ENCODE measurements at places on chromosomes 2 and 18.

DNA sequence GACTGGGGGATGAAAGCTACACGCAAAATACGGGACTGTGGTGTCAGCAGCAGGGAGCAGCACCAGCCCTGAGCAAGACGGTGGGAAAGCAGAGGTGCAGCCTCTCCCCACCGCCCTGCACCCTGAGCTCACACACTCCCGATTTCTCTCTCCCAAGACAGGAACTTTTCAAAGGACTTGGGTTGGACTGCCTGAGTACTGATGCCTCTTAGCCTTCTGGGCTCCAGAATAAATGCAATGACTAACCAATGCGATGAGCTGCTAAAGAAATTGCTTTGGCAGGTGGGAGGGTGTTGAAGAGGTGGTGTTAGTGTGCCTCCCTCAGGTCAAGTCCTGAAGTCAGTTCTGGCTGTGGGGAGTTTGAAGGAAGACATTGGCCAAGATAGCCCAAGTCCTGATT, 9.6 kb downstream of the TRIM54 start:
- no peak for DNase-seq

- no peak for DNase-seq
Observed at GRCh38 chr2:163646687-163647086, 89.1 kb downstream of the FIGN start.

DNA sequence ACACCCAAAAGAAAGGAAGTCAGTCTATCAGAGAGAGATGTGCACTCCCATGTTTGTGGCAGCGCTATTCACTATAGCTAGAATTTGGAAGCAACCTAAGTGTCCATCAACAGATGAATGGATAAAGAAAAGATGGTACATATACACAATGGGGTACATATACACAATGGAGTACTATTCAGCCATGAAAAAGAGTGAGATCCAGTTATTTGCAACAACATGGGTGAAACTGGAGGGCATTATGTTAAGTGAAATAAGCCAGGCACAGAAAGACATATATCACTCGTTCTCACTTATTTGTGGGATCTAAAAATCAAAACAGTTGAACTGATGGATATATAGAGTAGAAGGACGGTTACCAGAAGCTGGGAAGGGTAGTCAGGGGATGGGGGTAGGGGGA, 99.9 kb upstream of the ZNF516 start:
- DNase-seq: no peak

DNA sequence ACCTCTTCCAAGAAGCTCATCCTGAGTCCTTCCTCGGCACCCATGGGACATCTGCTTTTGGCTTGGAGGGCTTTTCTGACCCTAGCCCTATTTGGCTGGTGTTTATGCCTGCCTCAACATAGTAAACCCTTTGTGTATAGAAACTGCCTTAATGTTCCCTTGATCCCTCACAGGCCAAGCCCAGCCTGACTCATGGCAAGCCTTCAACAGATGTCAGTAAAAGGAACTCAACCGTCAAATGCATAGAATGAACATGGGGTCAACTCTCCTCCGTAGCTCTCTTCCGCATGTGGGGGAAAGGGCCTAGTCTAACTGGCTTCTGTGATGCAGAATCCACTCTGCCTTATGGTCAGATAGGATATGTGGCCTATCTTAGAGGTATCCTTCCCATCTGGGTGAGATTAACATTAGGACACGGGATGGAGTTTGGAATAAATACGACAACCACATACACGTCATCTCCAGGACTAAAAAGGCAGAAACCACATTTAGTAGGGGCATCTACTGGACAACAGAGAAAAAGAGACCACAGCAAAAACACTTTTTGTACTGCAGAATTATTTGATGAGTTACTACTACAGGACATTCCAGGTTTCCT, 2.5 kb upstream of the NPAS2 start:
- DNase-seq: no peak

DNA sequence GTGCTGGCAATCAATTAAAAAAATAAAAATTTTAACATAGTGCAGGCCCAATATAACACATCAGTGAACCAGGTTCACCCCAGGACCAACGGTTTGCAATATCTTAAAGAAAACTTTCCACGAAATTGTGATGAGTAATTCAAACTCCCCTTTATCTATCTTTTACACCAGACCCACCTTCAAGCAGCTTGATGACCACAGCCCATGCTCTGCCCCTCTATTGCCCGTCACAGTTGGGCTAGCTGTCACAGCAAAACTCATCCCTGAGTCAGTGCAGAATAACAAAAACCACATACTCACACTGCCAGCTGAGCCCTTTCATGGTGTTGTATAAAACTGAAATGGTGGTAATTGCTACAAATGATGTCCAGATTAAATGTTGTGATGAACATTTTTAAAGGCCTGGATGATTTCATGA, 112.5 kb upstream of the CREB1 start:
- DNase-seq: no peak

GRCh38 chr2:110173523-110173922, 31.3 kb downstream of the NPHP1 start:
- DNase-seq: no peak

- no peak for DNase-seq
Observed at GRCh38 chr2:160460333-160460731, 33.3 kb downstream of the RBMS1 start.

GRCh38 chr18:79796531-79797405, 970 bp upstream of the KCNG2 start:
- DNase-seq: no peak

DNA sequence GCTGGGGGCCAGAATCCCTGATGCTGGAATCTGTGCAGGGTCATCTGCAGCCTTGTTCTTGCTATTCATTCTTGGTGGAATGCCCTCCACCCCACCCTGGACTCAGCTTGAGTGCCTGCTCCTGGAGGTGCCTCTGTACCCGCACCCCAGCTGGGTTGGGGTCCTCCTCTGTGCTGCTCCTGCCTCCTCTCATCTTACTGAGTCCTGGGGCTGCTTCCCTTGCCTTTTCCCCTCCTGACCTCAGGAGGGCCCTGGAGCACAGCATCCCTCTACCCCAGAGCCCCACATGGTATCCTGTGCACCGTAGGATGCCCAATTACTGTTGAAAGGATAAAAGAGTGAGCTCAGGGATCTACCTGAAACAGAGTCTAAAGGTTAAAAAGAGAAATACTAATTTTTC, 81.6 kb downstream of the CIB4 start:
- no peak for DNase-seq

- DNase-seq: no peak
Observed at GRCh38 chr2:60488291-60488690, 65.2 kb downstream of the BCL11A start.

GRCh38 chr18:59272221-59272888, 899 bp downstream of the RAX start:
- DNase-seq: no peak

DNA sequence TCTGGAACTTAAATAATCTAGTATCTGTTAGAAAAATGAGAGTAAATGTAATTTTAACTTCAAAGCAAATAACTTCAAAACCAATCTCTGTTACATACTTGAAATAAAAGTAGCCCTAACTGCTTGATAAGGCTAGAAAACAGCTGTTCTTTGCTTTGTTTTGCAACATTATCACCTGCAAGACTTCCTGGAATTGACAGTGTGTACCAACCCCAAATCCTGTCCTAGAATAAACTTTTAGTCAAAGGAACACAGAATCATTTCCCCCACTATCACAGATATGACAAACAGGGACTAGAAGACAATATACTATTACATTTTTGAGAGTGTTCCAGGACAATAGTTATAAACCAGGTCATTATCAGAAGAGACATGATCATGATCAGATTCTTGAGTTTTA, 105.3 kb upstream of the PGAP1 start:
- no peak for DNase-seq

- DNase-seq: no peak
Observed at GRCh38 chr2:32714521-32714920, 86.7 kb downstream of the TTC27 start.

GRCh38 chr2:178550352-178550751, 70.1 kb downstream of the PLEKHA3 start:
- DNase-seq: no peak

- no peak for DNase-seq
Observed at GRCh38 chr2:128347171-128347558, 28.5 kb upstream of the HS6ST1 start.

DNA sequence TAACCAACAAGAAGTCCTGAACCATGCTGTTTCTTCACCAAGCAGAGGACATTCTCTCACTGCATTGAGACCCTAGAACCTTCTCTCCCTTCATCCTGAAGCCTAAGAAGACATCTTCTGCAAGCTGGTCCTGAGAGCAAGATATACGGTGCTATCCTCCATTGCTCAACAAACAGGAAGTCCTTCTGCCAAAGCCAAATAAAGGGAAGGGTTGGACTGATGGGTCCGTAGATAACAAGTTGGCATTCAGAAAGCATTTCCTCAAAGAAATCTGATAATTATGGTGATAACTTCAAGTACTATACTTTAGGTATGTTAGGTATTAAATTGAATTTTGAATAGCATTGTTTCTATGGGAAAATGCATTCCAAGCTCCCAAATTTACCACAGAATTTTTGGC, 23.3 kb downstream of the GRB14 start:
- no peak for DNase-seq

GRCh38 chr2:99471654-99472599, 17.9 kb downstream of the REV1 start:
- DNase-seq: no peak

DNA sequence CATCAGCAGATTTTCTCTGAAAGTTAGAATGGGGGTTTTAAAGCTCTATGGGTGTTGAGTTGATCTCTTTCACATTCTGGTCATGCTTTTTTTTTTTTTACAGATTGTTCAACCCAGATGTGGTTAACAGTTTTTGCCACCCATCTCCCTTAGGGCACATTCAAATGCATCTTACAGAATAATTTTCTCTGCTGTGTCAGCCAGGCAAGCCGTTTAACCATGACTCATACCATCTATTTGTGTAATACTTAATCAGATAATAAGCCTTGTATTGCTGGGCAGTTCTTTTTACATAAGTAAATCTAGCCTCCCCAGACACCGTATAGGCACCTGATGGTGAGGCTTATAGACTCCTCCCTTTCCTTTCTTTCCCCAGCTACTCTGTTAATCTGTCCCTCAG, 62.0 kb downstream of the TGIF1 start:
- DNase-seq: no peak

DNA sequence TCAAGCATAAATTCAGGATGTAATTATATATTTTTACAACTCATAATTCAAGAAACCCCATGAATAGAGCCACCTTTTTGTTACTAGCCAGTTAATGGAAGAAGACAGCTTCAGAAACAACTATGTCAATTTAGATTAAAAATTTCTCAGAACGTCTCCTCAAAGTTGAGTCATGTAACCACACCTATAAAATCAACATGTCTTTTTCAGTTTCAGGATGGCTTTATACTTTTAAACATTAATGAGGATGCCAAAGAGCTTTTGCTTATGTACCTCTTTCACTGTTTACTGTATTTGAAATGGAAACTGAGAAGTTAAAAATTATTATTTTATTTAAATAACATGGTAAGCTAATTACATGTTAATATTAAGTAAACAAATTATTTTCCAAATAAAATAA, 280.1 kb downstream of the PTH2R start:
- DNase-seq: no peak

DNA sequence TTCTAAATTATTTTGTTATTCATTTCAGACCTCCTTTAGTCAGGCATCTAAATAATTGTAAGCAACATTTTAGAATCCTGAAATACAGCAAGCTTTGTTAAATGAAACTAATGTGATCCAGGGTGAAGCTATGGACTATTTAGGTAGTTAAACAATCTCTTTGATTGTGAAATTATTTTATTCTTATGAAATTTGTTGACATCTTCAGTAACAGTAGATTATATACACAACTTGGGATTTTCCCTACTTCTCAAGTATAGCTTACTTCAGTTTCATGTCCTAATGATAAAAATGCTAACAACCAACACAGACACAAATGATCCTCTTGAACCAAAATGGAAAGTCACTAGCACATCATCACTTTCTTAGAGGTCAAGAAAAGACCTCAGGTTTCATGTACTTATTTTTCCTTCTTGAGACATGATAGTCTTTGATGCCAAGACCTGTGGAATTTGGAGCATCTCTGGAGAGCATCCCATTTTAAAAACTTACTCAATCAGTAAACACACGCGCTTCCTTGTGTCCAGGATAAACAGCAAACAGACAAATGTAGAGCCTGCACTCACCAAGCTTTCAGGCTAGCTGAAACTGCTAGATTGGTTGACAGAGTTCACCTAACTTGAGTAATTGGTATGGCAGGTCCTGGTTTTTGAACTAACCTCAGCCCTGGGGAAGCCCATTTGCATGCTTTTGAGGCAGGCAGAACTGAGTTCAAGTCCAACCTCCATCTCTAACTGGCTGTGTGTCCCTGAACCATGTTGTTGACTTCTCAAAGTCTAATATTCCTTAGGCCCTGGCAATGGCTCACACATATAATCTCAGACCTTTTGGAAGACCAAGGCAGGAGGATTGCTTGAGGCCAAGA, 47.8 kb downstream of the KCTD18 start:
- DNase-seq: no peak

DNA sequence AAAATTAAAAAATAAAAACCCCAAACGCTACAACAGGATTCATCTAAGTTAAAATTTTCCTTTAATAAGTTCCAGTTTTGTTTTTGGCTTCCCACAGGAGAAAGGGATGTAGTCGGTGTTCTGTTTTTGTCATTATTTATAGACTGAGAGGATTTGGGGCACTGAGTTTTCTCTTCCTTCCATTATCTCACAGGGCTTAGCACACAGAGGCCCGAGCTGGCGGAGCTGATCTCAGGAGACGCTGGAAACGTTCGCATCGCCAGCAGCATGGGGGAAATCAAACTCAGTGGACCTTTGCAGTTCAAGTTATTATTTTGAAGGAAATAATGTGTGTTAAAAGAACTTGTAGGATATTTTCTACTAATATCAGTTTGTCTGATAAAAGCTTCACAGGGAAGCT, 669.7 kb upstream of the SALL3 start:
- DNase-seq: no peak

DNA sequence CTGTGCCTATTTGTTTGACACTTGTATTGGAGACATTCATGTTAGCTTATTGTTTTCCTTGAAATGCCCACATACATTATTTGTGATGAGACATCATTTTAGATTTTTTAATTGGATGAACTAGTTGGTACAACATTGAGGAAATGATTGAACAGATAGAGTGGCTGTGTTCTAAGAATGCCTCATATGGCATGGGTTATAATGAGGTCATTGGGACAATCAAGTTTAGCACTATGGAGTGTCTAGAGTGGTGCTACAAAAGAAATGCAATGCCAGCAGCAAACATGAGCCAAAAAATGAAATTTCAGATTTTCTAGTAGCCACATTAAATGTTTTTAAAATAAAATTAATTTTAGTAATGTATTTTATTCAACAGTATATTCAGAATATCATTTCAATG, 28.1 kb downstream of the ACVR2A start:
- DNase-seq: no peak

GRCh38 chr18:48548011-48548771, 9.4 kb downstream of the CTIF start:
- no peak for DNase-seq

- no peak for DNase-seq
Observed at GRCh38 chr2:27096748-27097297, 10.3 kb downstream of the KHK start.

- no peak for DNase-seq
Observed at GRCh38 chr2:216315802-216316603, 56.3 kb downstream of the MARCHF4 start.

All from iPS DF 6.9 (cell line).